ENCODE measurements at places on chromosomes 2 and 18. TPM values are rescaled to one million over a fixed set of nuclear protein-coding genes. Genes with fewer than 3 reads are reported as not detected.

The FAM161A gene
- 6.6 TPM for total RNA-seq

The LAMA3 gene
- not detected for total RNA-seq

The FN1 gene
- total RNA-seq: 0.11 TPM

The CROCC2 gene
- not detected for total RNA-seq

The ZDBF2 gene
- total RNA-seq: 10.5 TPM

The REG3G gene
- total RNA-seq: not detected

The MDH1B gene
- total RNA-seq: 0.92 TPM

The ANKRD29 gene
- total RNA-seq: not detected

The LBX2 gene
- 0.36 TPM for total RNA-seq

The FAM168B gene
- 66.6 TPM for total RNA-seq

The ADCY3 gene
- total RNA-seq: 47.9 TPM

The CCDC102B gene
- total RNA-seq: 0.95 TPM

The EPB41L3 gene
- not detected for total RNA-seq

The MRO gene
- total RNA-seq: not detected

The SCYGR8 gene
- not detected for total RNA-seq

The KLHL41 gene
- not detected for total RNA-seq

The RMDN2 gene
- total RNA-seq: 2.6 TPM
